WTC11 (cell line): ENCODE measurements at places on chromosomes 6 and 20.

DNA sequence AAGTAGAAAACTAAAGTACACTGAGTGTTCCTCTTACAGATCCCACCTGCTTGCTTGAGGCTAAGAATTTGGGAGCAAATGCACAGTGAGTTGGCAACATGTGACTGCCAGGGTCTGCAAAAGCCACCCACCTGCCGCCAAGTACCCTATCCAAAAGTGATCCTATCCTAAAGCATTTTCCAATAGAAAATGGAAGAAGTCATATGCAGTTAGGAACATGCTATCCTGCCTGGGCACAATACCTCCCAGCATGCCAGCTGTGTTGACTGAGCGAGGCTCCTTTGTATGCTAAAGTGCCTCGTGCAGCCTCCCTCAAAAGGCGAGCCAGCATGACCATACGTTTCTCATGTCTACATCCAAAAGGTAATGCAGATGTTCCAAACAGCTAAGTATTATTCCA is 52.7 kb downstream of the TRAF3IP2 start:
- no peak for DNase-seq

DNA sequence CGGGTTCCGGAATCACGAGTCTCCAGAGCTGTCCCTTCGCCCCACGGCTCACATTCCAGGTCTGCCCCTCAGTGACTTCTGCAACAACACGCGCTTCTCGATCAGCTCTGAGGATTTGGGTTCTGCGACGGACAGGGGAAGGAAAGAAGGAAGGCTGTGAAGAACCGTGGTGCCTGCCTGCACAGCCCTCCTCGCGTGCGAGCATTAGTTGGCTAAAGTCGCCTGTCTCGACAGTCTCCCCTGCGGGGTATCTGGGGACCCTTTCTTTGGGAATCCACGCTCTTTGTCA is 23.1 kb downstream of the VPS52 start:
- no peak for DNase-seq

GRCh38 chr6:130943738-130944137 is 116.5 kb downstream of the SMLR1 start:
- DNase-seq = no peak

- no peak for DNase-seq
Observed at GRCh38 chr6:12001004-12001705, 11.0 kb upstream of the HIVEP1 start.

DNA sequence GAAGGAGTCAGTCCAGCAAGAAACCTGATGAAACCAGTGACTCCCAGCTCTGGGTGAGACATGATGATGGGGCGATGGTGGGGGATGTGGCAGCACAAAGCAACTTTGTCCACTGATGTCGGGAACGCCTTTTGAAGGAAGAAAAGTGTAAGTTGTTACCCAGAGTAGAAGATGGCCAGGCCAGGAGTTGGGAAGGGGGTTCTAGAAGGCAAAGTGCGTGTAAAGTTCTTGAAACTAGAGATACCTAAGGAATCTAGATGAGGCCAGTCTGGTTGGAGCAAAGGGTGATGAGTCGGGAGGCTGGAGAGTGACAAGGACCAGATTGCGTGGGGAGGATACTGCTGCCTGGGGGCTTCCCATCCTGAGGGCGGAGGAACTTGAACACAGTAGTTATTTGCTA is 117.0 kb downstream of the PHACTR3 start:
- DNase-seq = no peak
